ENCODE measurements at places on chromosomes 4 and X.

GRCh38 chrX:989959-990510, 222.4 kb downstream of the CRLF2 start:
- DNase-seq = no peak

- no peak for DNase-seq
Measured at GRCh38 chrX:17413228-17413627, 38.2 kb downstream of the NHS start.

DNA sequence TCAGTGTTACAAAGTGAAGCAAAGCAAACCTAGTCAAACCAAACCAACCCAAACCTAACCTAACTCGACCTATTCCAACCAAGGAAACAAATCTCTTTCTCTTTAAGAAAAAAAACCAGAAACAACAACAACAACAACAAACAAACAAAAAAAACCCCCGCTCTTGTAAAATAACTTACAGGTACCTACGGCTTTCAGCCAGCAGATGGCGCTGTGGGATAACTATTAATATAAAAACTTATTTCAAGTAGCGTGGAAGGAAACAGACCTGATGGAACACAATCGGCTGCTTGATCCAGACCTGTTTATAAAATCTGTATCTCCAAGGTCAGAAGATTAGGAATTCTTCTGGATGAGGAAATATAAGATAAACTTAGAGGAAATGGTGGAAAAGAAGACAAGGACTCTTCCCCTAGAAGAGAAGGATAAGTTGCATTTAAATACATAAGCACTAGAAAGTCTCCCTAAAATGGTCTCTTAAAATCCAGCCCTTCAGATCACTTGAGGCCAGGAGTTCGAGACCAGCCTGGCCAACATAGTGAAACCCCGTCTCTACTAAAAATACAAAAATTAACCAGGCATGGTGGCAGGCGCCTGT, 34.4 kb upstream of the CDKL5 start:
- no peak for DNase-seq

GRCh38 chr4:149790172-149790907, 25.3 kb downstream of the IQCM start:
- no peak for DNase-seq

DNA sequence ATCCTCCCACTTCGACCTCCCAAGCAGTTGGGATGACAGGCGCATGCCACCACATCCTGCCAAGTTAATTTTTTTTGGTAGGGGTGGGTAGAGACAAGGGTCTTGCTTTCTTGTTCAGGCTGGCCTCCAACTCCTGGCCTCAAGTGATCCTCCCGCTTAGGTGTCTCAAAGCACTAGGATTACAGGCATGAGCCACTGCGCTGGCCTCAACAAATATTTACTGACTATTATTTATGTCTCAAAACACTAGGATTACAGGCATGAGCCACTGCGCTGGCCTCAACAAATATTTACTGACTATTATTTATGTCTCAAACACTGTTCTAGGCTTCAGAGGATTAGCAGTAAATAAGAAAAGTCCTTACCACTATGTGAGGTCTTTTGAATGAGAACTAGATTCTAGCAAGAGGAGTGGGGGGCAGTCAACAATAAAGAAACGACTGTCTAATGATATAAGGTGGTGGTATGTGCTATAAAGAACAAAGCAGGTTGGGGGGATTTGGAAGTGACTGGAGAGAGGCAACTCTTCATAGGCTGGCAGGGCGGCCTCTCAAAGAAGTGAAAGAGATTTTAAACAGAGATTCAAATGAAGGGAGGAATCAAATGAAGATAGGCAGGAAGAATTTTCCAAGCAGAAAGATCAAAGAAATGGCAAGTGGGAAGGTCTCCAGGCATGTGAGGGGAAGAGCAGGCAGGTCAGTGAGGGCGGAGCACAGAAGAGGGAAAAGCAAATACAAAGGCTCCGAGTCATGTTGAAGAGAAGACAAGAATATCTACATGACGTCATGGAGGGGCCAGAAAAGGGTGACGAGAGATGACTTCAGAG, 12.7 kb upstream of the ACSL1 start:
- no peak for DNase-seq

- no peak for DNase-seq
Measured at GRCh38 chr4:182238355-182238931, 4.8 kb upstream of the TENM3 start.

DNA sequence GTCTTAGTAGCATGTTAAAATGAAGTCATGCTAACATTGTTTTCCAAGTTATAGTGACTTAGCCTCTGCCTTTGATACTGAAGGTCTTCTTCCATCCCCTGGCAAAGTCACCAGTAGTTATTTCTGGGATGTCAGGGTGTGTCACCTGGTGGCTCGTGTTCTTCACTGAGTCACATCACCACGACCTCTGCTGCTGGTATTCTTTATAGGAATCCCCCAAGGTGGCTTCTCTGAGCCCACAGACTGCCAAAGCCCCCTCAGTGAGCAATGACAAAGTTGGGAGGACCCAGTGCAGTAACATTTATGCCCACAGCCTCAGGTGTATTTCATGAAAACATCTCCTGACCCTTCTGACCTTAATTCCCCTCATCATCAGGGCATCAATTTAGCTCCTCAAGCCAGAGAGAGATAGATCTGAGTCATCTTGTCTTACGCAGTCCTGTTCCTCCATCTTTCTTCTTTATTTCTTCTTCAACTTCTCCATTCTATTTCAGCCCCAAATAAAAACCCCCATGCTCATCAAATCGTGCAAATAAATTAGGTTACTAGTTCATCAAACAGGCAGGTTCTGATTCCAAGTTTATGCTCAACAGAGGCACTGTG, 29.3 kb upstream of the GPRIN3 start:
- no peak for DNase-seq

DNA sequence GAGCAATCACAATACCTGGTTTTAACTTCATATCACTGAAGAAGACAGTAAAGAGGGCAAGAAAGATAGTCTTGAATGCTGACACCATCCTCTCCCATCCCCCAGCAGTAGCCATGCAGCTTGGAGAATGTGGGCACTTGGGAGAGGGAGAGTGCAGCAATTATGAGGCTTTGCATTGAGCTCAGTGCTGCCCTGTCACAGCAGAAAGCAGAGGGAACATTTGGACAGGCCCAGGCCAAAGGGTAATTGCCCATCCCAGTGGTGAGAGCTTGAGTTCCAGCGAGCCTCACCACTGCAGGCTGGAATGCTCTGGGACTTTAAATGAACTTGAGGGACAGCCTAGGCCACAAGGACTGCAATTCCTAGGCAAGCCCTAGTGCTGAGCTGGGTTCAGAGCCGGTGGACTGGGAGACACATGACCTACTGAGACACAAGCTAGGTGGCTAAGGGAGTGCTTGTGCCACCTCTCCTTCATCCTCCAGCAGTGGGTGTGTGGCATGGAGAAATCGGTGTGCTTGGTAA, 36.3 kb downstream of the CORIN start:
- DNase-seq = no peak

DNA sequence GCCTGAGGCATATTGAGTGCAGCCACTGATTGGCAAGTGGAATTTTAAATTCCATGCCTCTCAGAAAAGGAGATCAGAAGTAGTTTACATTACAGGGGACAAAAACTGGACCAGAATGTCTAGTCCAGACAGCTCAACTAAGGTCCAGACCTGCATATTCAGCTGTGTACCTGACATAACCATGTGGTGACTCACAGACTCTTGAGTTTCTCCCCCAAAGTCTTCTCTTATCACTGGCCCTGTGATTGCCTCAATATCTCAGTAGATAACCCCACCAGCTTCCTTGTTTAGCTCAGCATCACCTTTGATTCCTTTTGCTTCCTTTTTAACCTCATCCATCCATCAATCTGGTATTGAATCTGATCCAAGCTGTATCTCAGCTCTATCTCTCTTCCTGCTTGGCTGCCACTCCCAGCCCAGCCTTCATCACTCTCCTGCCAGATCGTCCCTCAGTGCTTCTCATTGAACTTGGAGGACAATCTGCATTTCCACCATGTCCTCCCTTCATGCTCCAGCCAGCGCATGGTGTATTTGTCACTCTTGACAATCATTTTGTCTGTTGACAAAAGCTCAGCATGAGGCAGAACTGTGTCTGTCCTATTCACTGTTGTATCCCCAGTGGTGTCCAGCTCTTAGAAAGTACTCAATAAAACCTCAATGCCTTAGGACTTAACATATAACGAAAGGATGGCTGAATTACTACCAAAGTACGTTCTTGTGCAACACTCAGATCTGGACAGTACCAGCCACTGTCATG, 27.8 kb upstream of the SLC2A9 start:
- no peak for DNase-seq

DNA sequence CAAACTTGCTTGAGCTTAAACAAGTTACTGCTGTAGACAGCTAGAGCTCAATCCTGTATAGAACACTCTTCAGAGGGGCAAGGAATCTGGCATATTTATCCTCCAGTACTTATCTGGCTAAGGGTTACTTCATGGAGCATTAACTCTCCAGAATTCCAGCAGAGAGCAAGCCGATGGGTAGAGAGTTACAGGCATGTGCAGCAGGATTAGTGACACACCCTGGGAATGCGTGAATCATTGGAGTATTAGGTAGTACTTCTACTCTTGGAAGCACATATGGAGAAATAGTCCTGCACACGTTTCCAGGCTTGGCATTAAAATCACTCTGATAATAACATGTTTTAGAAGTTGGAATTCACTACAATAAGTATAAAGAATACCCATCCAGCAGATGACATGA, 35.4 kb downstream of the GRXCR1 start:
- DNase-seq = no peak

GRCh38 chrX:136104936-136105335, 42.4 kb upstream of the FHL1 start:
- DNase-seq = no peak

DNA sequence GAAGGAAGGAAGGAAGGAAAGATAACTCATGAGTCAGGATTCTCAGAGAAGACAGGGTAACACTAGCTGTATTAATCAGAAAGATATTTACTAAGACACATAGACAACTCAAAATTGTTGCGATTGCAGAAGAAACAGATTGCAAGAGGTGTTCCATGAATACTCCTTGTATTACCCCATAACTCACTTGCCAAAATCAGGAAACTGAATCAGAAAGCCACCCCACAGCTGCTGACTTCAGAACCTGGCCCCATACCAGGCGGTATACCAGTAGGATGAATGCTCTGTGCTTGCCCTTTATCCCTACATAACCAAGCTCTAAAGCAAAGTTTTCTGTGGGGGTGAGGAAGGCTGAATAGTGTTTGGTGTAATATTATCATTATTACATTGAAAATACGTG, 468.5 kb downstream of the IQCM start:
- DNase-seq = no peak

DNA sequence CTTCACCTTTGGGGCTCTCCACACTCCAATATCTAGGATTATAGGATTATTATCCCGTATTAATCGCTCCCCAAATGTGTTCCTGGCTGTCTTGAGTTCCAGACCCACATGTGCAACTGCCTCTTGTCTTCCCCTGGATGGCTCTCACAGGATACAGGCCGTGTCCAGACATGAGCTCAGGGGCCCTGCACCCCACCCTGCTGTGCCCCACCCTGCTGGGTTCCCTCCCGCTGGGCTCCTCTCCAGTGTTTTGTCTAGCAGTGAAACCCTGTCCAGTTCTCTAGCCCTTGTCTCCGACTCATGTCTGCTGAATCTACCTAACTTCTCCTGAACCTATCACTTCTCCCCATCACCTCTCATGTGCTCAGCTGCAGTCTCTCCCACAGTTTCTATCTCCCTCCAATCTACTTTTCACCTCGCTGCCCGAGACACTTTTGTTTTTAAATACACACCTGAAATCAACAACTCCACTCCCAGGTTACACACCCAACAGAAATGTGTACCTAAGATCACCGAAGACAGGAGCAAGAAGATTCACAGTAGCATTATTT, 2.0 kb downstream of the RNF212 start:
- DNase-seq = no peak

DNA sequence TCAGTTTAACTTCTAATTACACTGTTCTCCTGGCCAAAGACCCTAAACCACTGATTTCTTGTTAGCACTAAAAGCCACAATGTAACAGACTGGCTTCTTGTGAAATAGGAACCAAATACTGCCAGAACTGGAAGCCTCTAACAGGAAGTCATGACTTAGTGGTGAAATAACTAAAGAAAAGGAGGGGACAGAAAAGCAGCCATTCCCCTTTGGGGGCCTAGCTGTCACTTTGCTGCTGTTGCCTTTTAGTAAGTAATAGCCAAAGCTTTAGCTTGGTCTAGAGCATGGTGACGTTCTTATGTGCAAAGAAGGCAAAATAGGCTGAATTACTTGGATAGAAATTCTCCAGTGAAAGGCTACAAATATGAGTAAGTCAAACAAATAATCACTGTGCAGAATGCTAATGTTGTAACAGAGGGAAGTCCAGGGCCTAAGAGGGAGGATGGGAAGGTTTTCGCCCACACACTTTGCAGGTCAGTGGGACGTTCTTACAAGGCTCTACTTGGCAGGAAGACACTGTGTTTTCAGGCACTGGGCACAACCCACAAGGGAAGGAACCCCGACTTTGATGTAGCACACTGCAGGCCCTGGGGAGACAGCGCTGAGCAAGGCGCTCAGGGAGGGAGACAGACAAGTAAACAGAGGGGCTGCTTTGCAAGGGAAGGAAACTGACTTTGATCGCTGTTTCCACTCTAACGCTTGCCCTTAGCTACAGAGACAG, 16.7 kb downstream of the GAB3 start:
- no peak for DNase-seq

GRCh38 chrX:41336447-41336846, 2.5 kb downstream of the DDX3X start:
- no peak for DNase-seq

GRCh38 chrX:134547047-134547679, 87.2 kb downstream of the HPRT1 start:
- DNase-seq = no peak

GRCh38 chrX:129741880-129742758, 3.3 kb downstream of the XPNPEP2 start:
- DNase-seq = no peak

- DNase-seq = no peak
Measured at GRCh38 chrX:102835504-102836146, 101.4 kb upstream of the RAB40AL start.

GRCh38 chrX:41457613-41458192, 10.6 kb downstream of the NYX start:
- no peak for DNase-seq

- no peak for DNase-seq
Measured at GRCh38 chr4:48342606-48342880, 1.2 kb downstream of the SLAIN2 start.

GRCh38 chr4:94944726-94945125, 187.0 kb downstream of the BMPR1B start:
- no peak for DNase-seq

- DNase-seq = no peak
Measured at GRCh38 chrX:155143959-155144548, 72.2 kb upstream of the VBP1 start.

GRCh38 chr4:155107059-155107458, 101.4 kb upstream of the NPY2R start:
- DNase-seq = no peak
